Hematopoietic multipotent progenitor cell treated with erythropoietin and hydrocortisone succinate and interleukin-3 and kit ligand, for 15 days (in vitro differentiated cells): ENCODE measurements at places on chromosomes 5 and 9.
A peak's percentile ranks its signal among the peaks of the same experiment; 100 is the strongest.

DNA sequence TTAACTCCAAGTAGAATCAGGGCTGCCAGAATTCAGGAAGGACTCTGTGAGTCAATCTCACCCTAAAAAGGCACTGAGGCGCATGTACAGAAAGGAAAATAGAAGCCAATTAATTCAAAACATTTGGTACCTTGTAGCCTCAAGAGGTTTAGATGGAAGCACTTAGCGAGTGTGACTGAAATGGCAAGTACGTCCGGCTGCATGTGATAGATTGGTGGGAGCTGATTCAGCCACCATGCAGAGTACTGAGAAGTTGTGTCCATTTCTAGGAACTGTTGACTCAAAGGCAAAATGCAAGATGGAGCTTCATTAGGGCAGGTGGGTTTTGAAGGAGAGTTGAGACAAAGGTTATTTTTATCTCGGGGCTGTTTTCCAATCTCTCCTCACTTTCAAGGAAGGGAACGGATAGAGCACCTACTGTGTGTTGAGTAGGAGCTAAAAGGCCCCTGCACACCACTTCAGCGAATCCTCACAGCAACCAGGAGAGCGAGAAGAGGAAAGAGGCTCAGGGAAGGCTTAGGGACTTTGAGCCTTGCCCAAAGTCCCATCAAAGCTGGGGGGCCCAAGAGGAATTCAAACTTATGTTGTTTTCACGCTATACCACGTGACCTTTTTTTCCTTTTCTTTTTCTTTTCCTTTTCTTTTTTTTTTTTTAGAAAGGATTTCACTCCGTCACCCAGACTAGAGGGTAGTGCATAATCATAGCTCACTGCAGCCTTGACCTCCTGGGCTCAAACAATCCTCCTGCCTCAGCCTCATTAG lies 34.6 kb upstream of the CPEB4 start:
- peak; percentile 95 for DNase-seq

GRCh38 chr5:11084111-11084510 lies 323.1 kb upstream of the DAP start:
- no peak for DNase-seq

- no peak for DNase-seq
These were observed 21.5 kb upstream of the DMRT2 start for GRCh38 chr9:1028501-1029190.

- DNase-seq = no peak
These were observed 142.6 kb downstream of the INSYN2B start for GRCh38 chr5:169837686-169838085.

DNA sequence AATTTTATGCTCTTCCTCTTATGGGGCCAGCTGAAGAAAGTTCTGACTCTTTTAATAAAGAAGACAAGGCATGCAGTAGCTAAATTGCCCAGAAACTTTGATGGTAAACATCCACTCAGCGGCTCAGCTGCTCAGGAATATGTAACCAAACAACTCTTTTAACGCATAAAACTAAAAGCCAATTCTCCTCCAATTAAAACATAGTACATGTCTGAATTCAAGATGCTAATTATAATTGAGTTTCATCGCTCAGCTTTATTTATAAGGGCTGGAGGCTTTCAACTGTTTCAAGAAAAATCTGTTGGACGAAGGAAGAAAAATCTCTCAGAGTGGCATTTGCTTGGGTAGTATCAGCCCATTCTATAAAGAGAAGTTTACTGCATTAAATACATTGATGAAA lies 359.5 kb downstream of the PTPRD start:
- DNase-seq = no peak

GRCh38 chr5:5246736-5247135 lies 106.6 kb downstream of the ADAMTS16 start:
- no peak for DNase-seq

GRCh38 chr9:118306801-118307200 lies 602.6 kb downstream of the TLR4 start:
- no peak for DNase-seq

- no peak for DNase-seq
These were observed 36.9 kb upstream of the MED27 start for GRCh38 chr9:132116583-132116982.

- DNase-seq = no peak
These were observed 66.8 kb upstream of the TXNDC8 start for GRCh38 chr9:110404473-110404872.

- DNase-seq = no peak
These were observed 39.1 kb upstream of the S1PR3 start for GRCh38 chr9:88952086-88952615.

- DNase-seq = no peak
These were observed 268.8 kb downstream of the MLLT3 start for GRCh38 chr9:20353524-20353923.

- DNase-seq = no peak
These were observed 231.1 kb downstream of the MLLT3 start for GRCh38 chr9:20391208-20391607.

DNA sequence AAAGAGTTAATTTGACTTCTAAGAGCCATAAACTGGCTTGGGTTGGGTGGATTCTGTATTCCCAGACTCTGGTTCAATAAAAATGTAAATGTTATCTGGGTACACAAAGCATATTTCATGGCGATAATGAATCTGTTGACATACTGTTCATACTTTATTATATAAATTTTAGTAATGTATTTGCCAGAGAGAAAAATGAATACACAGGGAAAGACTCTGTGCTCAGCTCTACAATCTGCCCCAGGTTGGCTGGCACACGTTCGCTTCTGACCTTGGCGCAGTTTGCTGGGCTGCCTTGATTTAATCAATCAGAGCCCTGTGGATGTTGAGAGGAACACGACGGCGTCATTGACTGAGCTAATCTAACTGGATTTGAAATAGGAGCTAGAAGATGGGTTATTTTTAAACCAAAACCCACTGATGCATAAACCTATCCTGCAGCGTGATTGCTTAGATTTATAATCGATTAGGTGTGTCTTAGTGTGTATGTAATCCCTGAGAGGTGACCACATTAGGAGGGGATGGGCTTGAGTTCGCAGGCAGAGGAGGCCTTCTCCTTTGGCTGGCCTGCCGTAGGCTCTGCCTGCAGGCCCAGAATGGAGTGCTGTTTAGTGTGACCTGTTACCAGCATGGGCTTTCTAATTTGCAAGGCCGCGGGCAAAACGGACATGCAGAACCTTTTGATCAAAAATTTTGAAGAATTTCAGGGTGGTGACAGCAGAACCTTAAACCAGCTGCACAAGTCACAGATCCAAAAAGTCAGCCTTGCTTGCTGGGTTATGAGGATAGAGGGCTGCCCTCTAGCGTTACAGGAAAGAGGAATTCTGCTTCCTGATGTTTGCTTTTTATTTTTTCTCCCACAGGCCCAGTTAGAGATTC lies 3.9 kb upstream of the ADCY2 start:
- DNase-seq = no peak

DNA sequence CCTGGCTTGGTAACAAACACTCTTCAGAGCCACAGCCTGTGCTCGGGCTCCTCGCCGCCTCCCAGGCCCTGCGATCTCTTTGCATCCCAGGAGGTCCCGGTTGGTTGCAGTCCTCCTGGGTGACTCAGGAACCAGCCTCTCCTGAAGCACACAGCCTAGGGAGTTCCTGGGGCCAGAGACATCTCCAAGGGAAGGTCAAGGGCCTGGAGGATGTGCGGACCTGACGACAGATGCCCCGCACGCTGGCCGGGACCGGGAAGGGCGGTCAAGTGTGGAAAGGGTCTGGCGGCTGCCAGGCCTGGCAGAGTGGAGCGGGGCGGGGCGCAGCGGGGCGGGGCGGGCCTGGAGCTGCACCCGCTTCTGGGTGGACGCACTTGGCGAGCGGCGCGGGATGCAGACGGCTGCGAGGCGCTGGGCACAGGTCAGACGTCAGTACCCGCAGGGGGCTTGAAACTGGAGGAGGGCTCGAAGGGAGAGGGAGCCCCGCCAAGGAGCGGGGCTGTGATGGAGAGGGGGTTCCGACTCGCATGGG lies 45.0 kb upstream of the PRSS3 start:
- no peak for DNase-seq

- DNase-seq = no peak
These were observed 291.3 kb downstream of the FBXL7 start for GRCh38 chr5:15791274-15791673.

GRCh38 chr9:93051680-93052089 lies 6.8 kb upstream of the SUSD3 start:
- DNase-seq = no peak

GRCh38 chr9:130193531-130194377 lies 21.6 kb downstream of the NCS1 start:
- DNase-seq = peak; percentile 23

DNA sequence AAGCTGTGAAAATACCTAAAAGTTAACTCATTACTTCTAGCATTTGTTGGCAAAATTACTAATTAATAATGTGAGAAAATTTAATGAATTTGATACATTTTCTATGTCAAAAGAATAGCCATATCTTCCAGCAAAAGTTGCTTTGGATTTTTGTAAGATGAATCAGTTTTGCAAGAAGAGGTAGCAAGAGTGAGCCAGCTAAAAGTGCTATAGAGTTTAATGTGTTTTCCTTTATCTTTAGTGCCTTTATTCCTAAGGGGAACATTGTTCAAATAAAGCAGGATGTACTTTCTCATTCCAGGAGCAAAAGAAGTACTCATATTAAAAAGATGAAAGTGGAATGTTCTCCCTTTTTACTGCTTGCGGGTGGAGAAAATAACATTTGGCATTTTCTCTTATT lies 622.2 kb downstream of the ANXA1 start:
- DNase-seq = no peak

DNA sequence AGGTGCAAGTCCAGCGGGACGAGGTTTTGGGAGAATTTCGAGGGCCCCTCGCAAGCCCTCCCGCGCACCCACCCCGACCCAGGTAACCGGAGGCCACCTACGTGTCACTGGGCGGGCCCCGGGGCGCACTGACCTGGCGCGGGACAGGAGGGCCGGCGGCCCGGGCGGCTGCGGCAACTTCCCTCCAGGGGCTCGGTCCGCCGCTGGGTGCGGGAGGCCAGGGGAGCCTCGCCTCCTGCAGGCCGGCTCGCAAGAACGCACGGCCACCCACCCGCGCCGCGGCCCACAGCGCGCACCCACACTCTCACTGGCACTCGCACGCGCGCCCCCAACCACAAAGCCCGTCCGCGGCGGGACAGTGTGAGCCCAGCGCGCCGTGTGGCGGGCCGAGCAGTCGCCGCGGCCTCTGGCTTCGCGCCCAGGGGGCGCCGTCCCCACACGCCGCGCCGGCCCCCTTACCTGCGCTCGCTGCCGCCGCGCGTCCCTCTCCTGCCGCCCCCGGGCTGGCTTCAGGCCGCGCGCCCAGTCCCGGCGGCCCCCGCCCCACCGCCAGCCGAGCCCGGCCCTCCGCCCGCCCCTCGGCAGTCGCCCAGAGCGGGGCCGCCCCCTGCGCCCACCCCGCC lies 451 bp downstream of the LPAR1 start:
- no peak for DNase-seq

- no peak for DNase-seq
These were observed 14.2 kb upstream of the CCNB1 start for GRCh38 chr5:69152731-69153130.

GRCh38 chr5:127599320-127599719 lies 49.6 kb upstream of the CTXN3 start:
- DNase-seq = no peak

DNA sequence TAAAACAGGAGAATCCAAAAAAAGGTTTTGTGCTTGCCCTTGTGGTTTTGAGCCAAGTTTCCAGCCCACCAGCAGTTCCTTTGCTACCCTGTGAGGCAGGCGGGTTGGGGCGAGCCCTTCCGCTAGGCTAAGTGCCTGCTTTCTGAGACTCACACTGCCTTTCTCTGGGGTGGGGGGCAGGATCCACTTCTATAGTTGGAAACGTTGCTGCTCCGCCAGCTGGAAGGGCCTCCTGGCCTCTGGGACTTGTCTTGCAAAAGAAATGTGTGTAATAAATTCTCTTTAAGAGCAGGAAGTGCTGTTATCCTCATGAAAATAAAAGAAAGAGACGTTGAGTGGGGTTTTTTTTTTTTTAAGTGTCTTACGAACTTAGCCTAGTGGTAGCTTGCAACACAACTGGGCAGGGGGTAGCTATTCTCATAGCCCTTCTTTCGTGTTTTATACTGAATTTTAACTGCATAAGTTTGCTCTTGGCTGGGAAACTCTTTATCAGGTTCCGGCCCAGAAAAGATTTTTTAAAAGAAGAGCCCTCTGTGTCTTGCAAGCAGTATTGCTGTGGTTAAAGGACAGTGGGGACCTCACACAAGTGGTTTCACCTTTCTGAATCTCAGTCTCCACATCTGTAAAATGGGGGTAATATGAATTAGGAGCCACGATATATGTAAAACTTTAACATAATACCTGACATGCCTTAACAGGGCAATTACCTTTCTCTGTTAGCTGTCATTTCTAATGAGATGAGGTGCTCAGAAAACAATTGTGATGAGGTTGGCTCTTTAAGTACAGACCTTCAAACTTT lies 19.8 kb downstream of the JADE2 start:
- no peak for DNase-seq

DNA sequence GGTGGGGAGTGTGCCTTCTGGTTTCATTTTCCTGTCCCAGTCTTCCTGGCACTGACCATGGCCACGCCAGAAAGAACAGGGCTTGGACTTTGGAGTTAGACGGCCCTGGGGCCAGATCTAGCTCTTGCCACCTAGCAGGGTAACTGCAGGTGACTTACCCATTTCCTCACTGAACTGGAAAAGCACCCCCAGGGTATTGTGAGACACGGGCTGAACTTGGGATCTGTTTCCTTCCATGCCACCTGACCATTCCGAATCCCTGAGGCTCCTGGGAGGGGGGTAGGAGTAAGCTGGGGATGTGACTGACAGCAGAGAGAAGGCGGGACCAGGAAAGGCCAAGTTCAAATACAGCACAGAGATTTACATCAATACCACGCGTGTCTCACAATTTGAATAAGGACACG lies 9.4 kb downstream of the HNRNPAB start:
- no peak for DNase-seq

DNA sequence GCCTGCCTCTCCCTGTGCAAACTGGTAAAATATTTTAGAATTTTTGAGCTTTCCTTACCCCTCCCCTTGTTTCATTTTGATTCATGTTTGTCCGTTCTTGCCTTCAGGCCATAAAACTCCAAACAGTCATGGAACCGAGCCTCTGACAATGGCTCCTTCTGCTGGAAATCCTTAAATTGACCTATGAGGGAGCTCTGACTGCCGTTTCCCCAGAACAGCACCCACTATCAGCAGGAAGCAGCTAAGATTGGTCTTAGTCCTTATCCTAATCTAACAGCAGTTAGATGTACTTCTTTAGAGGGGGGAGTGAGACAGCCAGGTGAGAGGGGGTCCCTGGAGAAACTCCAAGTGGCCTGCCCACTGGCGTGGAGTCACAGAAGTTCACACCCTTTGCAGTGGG lies 106.7 kb downstream of the FAM174A start:
- no peak for DNase-seq

- no peak for DNase-seq
These were observed 18.6 kb upstream of the CFAP95 start for GRCh38 chr9:69801989-69802388.

DNA sequence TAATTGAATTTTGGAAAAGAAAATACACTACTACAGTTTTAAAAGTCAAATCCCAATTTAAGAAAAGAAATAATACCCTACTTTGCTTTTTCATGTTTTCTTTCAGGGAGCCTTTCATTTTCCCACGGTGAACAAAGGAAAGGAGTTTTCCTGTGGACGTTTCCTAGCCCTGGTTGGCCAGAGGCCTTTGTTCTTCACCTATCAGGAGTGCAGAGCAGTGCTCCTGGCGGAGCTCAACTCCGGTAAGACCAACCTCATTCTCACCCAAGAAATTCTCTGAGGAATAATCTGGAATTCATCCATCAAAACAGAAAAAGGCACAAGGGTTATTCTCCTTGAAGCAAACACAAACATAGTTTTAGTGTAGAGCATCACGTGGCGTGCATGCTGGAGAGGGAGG lies 248.9 kb downstream of the ADGRV1 start:
- DNase-seq = no peak
